ENCODE measurements at places on chromosomes 4 and X.

DNA sequence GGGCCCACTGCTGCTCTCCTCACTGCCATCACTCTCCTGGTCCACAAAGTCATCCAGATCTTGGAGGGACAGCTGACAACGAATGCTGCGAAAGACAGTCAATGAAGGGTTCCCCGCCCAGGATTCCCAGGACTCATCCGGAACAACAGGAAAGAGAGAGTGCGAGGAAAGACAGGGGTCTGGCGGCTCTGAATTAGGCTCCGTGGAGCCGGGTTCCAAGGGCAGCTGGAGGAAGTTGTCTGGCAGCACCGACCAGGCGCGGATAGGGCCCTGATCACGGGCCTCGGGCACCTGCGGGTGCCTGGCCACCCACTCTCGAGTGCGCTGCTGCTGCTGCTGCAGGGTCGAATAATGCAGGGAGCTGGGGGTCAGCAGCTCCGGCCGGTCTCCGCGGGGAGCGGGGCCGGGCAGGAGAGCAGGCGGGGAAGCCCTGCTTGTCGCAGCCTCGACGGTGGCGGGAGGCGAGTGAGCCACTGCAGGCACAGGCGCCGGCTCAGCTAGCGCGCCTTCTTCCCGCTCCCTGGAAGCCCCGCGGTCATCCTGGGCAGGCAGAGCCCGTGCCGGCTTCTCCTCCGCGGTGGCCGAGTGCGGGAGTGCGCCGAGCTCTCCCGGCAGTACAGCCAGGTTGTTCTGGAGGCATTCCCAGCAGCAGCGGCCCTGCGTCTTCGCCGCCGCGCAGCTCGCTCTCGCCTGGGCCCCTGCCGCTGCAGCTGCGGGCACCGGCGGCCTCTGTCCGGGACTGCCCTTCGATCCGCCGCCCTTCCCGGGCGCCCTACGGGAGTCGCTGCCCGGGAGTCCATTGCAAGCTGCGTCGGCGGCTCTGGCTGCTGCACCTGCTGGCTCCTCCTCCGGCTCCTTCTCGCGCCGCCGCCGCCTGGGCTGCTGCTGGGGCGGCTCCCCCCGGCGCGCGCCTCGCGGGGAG is 1.1 kb downstream of the SOWAHB start:
- no peak for DNase-seq

DNA sequence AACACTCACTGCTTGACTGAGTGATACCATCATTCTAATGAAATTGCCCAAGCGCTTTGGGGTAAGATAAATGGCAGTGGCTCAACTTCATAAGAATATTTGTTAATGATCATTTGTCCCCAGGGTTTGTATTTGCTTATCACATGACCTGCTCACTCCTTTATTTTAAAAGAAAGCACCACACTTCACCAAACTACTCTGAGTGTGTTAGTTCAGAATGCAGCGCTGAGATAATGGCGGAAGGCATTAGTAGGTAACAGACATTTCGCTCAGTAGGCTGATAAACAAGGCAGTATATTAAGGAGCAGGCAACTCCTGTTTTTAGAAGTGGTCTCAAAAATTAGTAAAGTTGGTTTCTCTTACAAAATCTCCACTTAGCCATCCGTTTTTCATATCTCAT is 1.6 kb downstream of the SNX25 start:
- DNase-seq: no peak

- peak; percentile 38 for DNase-seq
Measured at GRCh38 chr4:40656201-40656863, 26.7 kb upstream of the RBM47 start.

- DNase-seq: no peak
Measured at GRCh38 chr4:7403001-7403400, 31.7 kb downstream of the PSAPL1 start.

DNA sequence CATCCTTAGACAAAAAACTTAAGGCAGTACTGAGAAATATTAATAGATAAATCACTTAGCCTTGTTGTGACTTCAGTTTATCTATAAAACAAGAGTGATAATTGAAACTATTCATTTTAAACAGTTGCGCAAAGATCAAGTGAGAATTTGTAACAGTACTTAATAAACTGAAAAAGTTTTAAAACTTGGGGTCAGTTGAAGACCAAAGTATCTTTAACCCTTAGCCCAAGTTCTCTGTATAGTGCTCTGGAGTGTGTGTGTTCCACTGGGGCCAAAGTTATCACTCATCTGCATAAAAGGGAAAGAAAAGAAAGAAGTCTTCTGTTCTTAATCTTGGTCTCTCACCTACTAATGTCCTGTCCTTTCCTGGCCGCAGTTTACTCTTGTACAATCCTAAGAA is 11.3 kb downstream of the SMIM14 start:
- no peak for DNase-seq

- DNase-seq: no peak
Measured at GRCh38 chr4:54779036-54779435, 121.3 kb downstream of the KIT start.

DNA sequence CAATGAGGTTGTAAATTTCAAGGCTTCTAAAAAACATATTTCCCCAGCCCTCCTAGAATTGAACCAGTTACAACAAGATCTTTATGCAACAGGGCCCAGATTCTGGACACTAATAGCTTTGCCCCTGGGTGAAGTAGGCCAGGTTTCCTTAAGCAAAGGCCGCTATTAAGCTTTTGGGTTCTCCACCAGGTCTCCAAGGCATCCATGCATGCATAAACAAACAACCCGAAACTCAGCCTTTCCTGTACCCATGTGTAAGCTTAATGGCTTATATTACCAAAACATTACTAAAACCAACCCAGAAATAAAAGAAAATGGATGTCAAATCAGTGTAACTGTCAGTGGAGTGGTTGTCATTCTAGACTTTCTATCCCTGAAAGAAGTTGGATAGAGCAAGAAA is 137.1 kb downstream of the ARHGAP6 start:
- no peak for DNase-seq

DNA sequence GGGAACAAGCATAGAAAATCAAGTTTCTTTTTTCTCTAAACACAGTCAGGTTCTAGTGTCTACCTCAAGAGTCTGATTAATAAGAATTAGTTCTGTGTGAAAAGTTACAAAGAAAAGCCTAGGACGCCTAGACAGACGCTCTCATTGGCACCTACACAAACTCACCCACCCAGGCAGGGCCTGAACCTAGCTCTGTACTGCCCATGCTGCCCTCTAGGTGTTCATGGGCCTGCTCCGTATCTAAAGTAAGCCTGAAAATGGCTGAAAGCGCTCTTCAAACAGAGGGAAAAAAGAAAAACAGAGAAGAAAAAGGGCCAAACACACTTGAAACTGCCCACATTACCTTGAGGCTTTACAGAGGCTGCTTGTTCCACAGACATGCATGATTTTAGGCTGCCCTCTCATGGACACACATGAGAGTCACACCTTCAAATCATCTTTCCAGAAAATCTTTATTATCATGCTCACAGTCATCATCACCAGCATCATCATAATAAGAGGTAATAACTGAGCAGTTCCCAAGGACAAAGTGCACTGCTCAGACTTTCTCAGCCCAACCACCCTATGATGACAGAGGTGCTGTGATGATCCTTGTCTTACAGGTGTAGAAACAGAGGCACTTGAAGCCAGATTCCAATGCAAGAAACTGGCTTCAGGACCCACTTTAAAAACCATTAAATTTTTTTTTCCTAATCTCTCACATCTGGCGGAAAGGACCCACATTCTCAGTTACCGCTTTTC is 49.6 kb downstream of the MAP7D2 start:
- DNase-seq: no peak

GRCh38 chrX:152932144-152932543 is 34.3 kb downstream of the ZNF185 start:
- no peak for DNase-seq

- peak; percentile 65 for DNase-seq
Measured at GRCh38 chr4:128315756-128316520, 28.3 kb upstream of the PGRMC2 start.

- DNase-seq: no peak
Measured at GRCh38 chrX:39739585-39739984, 358.2 kb downstream of the BCOR start.

DNA sequence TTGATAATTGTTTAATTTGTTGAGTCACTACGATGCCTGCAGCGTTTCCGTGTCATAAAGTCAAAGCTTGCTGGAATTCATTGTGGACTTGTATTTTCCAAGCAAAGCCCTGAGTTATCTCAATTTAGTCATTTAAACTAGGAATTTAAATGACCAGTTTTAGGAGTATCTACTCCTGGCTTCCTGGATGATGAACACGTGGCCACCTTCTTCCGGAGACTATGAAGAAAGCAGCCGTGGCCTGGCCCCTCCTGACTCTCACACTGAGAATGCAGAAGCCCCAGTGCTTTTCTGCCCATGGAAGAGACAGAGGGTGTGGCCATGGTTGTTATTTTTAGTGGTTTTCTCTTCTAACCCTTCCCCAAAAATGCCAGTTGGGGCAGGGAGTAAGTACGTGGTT is 250.7 kb upstream of the GATB start:
- DNase-seq: no peak

- no peak for DNase-seq
Measured at GRCh38 chr4:119750771-119751170, 122.2 kb upstream of the PDE5A start.

GRCh38 chr4:56414135-56414670 is 21.2 kb downstream of the PPAT start:
- DNase-seq: no peak

DNA sequence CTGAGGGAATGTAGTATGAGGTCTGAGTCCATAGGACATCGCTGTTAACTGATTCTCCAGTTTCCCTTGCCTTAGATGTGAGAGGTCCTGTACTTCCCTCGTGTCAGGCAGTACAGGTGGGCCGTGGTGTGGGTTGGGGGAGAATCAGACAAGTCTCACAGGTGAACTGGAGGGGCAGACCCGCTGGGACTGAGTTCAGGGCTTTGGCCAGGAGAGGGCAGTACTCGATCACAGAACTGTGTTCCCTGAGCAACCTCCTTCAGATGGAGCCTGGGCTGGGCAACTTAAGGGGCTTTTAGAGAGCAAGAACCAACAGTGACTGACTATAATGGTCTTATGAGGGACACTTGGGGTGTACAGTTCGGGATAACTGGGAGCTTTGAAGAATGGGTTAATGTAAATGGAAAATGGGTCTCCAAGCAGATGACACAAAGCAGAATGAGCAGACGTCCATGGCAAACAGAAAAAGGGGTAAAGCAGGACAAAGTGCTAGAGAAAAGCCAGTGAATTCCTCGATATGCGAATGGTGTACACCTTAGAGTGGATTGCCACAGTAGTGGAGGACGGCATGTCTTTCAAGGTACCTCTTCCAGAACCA is 83.6 kb downstream of the CCNG2 start:
- DNase-seq: peak; percentile 54

- DNase-seq: no peak
Measured at GRCh38 chr4:64533159-64533558, 123.9 kb upstream of the TECRL start.

GRCh38 chrX:77346859-77347258 is 100.3 kb upstream of the FGF16 start:
- no peak for DNase-seq
